ENCODE measurements at places on chromosomes 16 and 17. TPM values are rescaled to one million over a fixed set of nuclear protein-coding genes. Genes with fewer than 3 reads are reported as not detected.

The SMIM5 gene
- total RNA-seq = not detected

The SMIM22 gene
- total RNA-seq = not detected

The RNF43 gene
- total RNA-seq = not detected

The KRTAP4-1 gene
- not detected for total RNA-seq

The TNP2 gene
- not detected for total RNA-seq

- DNase-seq = no peak
Measured at GRCh38 chr17:44773140-44773539, 14.4 kb downstream of the ADAM11 start.

- no peak for DNase-seq
Measured at GRCh38 chr17:43135454-43135819, 10.3 kb upstream of the BRCA1 start.

DNA sequence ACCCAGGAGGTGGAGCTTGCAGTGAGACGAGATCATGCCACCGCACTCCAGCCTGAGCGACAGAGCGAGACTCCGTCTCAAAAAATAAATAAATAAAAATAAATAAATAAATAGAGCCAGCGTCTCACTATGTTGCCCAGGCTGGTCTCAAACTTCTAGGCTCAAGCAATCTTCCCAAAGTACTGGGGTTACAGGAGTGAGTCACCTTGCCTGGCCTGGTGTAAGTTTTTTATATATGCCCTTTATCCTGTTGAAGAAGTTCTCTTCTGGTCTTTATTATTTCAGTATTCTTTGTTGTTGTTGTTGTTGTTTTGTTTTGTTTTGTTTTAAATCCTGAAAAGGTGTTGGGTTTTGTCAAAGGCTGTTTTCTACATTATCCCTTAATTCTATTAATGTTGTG lies 30.1 kb upstream of the ABCC1 start:
- peak; percentile 30 for DNase-seq

- no peak for DNase-seq
Measured at GRCh38 chr17:45284176-45285140, 22.6 kb upstream of the SPATA32 start.

- peak; percentile 55 for DNase-seq
Measured at GRCh38 chr17:61551255-61551742, 39.7 kb downstream of the NACA2 start.

DNA sequence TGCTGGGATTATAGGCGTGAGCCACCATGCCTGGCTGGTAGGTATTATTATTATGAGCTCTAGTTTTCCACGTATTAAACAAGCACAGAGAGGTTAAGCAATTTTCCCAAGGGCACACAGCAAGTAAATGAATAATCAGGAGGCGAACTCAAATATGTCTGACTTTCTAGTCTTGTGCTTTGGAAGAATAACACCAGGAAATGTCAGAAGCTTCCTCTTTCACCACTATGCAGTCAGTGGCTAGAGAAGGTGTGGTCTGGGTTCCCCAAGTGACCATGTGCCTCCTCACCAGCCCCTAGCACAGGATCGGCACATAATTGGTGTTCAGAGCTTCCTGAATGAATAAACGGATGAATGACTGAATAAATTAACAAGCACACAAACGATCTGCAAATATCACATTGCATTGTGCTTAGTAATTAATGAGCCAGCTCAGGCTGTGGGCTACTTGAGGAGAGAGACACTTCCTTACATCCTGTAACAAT lies 21.6 kb upstream of the SCNN1B start:
- peak; percentile 72 for DNase-seq

- no peak for DNase-seq
Measured at GRCh38 chr17:27654136-27654535, 23.1 kb downstream of the LGALS9 start.

GRCh38 chr16:67278773-67279295 lies 498 bp upstream of the PLEKHG4 start:
- DNase-seq = no peak

DNA sequence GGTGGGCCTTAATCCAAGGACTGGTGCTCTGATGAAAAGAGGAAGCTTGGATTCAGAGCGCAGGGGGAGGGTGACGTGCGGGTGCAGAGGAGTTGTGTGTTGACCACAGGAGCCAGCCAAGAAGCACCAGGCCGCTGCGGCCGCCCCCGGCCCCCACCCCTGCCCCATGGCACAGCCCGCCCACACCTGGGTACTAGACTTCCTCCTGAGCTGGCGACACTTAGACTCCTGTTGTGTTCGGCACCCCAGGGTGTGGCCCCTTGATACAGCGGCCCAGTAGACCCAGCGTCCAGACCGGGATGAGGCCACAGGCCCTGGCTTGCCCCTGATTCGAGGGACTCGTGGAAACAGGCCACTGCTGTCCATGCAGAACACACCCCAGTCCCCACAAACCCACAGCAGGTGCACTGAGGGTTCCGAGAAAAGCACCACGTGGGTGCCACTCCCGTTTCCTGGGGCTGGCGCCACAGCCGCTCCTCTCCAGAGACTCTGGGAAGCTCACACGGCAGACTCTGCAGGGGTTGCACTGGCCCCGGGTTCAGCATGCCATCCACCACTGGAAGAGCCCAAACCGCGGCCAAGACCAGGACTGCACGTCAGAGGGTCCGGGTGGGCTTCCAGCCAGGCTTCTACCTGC lies 5.7 kb upstream of the SNAI3 start:
- no peak for DNase-seq

GRCh38 chr17:9181640-9182039 lies 160.3 kb downstream of the NTN1 start:
- no peak for DNase-seq

DNA sequence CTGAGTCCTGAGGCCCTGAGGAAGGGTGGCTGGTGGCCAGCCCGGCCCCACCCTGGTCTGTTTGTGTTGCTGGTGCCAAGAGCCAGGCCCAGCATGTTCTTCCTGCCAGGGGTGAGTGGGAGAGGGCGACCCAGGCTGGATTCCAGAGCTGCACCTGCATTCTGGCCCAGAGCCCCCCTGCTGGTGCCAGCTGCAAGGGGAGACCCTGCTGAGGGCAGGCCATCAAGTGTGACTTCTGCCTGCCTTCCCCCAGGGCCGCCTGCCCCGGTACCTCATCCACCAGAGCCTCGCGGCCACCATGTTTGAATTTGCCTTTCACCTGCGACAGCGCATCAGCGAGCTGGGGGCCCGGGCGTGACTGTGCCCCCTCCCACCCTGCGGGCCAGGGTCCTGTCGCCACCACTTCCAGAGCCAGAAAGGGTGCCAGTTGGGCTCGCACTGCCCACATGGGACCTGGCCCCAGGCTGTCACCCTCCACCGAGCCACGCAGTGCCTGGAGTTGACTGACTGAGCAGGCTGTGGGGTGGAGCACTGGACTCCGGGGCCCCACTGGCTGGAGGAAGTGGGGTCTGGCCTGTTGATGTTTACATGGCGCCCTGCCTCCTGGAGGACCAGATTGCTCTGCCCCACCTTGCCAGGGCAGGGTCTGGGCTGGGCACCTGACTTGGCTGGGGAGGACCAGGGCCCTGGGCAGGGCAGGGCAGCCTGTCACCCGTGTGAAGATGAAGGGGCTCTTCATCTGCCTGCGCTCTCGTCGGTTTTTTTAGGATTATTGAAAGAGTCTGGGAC lies 2.4 kb upstream of the TCAP start:
- no peak for DNase-seq
